Fibroblast of skin of left quadriceps (primary cell): ENCODE measurements at places on chromosomes 7 and 10.

GRCh38 chr10:30432622-30433305 lies 1.2 kb upstream of the MAP3K8 start:
- no peak for DNase-seq

- DNase-seq: no peak
These were observed 37.8 kb downstream of the DPCD start for GRCh38 chr10:101625821-101626412.

DNA sequence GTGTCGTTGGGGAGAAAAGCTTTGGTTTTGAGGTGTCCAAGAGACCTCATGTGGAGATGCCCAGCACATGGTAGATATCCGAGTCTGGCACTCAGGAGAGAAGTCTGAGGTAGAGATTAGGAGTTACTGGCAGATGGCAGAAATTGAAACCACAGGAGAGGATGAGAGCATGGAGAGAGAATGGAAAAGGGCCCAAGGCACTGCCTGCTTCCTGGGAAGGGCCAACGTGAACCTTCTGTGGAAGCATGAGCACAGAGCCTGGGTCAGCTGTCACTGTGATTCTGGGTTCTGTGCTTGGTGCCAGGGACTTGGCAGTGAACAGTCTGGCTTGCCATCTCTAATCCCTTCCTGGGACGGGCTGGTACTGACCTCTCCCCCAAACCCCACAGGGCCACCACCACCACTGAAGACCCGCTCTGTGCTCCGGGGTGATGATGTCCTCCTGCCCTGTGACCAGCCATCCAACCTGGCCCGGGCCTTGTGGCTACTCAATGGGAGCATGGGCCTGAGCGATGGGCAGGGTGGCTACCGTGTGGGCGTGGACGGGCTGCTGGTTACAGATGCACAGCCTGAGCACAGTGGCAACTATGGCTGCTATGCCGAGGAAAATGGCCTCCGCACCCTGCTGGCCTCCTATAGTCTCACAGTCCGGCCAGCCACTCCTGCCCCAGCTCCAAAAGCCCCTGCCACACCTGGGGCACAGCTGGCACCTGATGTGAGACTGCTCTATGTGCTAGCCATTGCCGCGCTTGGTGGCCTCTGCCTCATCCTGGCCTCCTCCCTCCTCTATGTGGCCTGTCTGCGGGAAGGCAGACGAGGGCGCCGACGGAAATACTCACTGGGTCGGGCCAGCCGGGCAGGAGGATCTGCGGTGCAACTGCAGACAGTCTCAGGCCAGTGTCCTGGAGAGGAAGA lies 4.1 kb downstream of the MRPL43 start:
- DNase-seq: no peak

DNA sequence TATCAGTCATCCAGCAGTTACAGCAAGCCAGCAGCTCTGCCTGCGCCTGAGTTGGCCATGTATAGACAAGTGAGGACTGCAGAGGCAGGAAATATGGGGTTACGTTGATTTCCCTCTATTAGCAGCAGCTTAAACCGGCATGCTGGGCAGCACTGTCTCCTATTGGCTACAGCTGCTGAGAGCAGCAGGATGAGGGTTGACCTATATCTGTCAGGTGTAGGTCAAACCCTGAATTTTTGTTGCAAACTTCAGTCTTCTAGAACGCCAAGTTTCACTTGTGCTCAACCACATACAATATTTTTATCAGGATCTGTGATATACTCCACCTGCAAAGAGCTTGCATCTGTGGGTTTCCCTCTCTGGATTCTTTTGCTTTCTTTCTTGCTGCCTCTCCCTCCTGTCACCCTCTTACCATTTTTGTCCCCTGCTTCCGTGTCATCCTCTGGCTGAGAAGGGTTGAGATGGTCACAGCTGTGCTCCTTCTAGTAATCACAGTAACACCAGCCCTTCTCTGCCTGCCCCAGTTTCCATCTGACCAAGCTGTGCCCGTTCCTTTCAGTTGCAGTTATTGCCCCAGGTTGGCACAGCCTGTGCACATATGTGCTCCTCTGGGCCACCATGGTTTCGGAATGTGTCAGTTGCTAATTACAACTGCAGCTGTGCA lies 23.8 kb upstream of the GLCCI1 start:
- no peak for DNase-seq

GRCh38 chr7:86645676-86646276 lies 2.1 kb downstream of the GRM3 start:
- DNase-seq: no peak

- DNase-seq: no peak
These were observed 5.0 kb upstream of the WAPL start for GRCh38 chr10:86526606-86527005.

GRCh38 chr10:128924918-128925317 lies 542.1 kb upstream of the MGMT start:
- DNase-seq: no peak

DNA sequence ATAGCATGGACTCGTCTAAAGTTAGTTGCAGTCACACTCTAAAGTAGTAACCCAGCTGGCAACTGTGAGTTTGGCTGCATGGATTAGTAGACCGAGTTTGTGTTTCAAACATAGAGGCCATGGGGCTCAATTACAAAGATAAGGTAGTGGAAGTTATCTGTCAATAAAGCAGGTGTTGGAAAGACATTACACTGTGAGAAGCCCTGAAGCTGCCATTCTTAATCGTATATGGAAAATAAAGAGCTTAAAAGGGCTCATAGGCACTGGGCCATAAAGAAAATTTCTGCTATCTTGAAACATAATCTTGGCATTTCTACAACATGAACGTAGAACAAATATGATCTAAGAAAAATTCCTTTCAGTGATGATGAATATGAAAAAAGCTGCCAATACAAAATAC lies 837.7 kb downstream of the REEP3 start:
- no peak for DNase-seq

- DNase-seq: no peak
These were observed 132.2 kb downstream of the MAD1L1 start for GRCh38 chr7:2100278-2101208.

DNA sequence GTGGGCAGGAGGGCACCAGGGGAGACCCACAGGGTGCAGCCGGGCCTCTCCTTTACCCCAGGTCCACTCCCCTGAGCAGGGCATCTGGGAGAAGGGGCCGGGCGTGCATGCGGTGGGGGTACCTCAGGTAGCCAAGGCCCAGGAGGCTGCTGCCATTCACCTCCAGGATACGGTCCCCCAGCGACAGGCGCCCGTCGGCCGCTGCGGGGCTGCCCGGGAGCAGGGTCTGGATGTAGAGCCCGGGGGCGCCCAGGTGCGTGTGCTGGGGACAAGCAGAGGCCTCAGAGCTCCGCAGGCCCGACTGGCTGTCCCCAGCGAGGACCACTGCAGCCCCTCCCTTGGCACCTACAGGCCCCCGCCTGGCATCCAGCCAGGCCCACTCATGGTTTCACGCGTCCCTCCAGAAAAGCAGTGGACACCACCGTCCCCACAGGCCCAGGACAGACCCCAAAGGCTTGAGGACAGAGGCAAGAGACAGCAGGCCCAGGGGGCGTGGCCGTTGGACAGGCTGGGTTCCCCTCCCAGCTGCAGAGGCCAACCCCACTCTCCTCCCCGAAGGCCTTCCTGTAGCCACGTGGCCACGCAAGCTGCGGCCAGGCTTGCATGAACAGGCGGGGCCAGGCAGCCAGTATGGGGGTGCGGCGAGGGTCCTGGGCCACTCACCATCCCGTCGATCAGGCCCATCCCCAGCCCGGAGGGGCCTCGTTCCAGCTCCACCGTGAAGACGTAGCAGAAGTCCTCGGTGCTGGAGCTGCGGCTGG lies 24.3 kb downstream of the AP5Z1 start:
- no peak for DNase-seq

GRCh38 chr10:70201105-70201504 lies 30.8 kb upstream of the SAR1A start:
- DNase-seq: no peak

DNA sequence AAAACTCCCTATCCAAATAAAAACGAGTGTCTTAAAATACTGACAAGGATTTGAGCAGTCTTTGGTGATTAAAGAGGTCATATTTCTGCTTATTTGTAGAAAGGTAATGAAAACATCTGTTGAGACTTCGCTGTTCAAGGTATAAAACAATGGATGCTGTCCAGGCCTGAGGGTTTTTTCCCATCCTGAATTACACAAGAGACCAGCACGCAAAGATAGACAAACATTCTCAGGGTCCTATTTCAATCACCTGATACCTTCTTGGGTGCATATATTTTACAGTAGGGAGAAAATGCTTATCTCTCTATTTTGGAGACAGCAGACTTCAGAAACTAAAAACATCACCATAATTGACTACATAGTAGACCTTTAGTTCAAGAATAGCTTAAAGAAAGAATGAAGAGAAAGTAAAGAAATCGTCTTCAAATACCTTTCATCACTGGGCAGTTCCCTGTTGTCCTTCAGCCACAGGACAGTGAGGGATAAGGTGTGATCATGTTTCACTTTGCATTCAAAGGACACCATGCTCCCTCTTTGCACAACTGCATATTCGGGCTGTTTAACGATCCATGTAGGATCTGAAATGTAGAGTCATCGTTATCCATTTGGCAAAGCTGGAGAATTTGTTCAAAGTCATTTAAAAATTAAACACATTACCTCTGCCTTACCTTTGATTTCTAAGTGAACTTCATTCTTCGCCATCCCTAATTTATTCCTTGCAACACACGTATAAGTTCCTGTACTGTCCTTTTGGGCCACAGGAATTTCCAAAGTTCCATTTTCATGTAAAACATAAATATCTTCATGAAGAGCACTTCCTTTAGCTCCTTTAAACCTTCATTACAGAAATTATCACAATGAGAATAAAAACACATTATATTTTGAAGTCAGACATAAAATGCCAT lies 63.7 kb upstream of the LAMB4 start:
- no peak for DNase-seq

DNA sequence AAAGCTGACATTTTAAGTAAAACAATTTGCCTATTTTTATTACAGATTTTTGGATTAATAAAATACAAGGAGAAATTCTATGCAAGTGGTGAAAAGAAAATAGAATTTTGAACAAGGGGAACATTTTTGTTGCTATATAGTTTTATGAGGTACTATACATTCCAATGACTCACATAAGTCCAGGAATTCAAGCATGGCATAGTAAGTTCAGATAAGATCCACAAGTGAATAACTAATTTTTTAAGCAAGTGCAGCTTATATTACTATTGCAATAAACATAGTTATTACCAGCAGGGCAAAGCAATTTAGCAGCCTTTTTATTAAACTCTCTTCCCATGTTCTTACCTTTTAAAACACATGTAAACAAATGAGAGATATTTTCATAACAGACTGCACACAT lies 1123.5 kb upstream of the LRRN3 start:
- DNase-seq: no peak
